Activated CD8-positive, alpha-beta T cell treated with anti-CD3 and anti-CD28 coated beads, Interleukin-2, amount 10 ng/mL, durations not matched to agents 7 days and 5 days (primary cell): ENCODE measurements at places on chromosomes 2 and 18.

DNA sequence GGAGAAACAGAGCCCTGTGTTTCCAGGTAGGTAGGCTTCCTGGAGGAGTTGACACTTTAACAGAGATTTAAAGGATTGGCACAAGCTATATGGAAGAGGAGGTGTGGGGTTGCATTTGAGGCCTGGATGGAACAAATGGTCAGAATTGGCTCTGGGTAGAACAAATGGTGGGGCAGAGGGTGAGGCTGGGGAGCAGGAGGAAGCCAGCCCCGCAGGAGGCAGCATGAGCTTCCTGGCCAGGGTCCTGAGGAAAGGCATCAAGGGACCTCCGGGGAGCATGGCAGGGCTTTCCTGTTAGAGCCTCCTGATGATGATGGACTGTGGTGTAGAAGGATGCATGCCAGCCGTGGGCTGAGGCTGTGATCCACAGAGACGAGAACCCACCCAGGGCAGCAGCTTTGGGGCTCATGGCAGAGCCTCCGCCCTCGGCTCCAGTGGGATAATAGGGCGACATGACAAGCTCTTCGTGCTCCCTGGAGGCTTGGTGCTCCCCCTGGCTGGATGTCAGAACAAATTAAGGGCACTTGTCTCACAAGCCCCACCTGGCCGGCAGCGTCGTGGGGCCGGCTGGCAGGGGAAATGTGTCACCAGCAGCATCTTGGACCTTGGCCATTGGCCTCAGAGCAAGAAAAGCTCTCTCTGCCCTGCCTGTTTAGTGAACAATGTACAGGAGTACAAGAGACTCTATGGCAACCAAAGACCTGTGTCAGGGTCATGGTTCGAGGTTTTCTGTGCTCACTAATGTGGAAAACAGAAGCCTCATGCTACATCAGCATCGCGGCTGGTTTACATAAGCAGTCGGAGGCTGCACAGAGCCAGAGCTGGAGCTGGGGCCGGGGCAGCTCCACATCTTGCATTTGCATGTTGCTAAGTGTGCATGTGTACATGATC, 153.5 kb downstream of the MYCN start:
- DNase-seq: no peak

DNA sequence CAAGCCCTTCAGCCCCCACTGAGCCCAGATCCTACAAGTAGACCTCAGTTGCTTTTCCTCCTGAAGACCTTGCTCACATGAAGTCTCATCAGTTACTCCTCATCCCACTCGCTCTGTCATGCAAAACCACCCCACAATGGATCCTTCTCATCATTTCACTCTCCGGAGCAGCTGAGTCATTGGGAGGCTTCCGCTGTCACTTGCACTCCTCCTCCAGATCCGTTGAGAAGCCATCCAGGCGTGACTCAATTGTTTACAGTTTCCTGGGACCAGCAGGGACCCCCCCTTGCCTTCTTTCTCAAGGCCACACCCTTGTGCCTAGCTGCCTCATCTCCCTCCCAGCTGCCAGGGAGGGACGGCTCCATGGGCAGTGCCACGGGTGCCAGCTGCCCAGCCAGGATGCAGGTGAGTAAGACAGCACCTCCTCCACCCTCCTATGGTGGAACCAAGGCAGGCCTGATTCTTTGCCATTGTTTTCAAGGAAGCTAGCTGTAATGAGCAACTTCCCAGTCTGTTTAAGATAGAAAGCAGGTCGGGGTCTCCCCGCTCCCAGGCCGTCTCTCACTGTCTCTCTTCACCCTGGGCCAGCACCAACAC, 16.3 kb downstream of the GPR55 start:
- DNase-seq: no peak

DNA sequence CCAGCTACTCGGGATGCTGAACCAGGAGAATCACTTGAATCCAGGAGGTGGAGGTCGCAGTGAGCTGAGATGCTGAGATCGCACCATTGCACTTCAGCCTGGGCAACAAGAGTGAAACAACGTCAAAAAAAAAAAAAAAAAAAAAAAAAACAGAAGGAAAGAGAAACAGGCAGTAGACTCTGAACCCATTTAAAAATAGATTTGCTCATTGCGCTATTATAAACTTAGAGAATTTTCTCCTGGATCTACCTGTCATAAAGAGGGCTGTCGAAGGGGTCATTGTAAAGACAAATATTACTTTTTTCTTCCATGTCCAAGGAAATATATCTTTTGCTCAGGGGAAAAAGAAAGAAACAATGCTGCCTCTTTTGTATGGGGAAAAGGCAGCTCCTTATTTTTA, 425.0 kb upstream of the ID2 start:
- no peak for DNase-seq

DNA sequence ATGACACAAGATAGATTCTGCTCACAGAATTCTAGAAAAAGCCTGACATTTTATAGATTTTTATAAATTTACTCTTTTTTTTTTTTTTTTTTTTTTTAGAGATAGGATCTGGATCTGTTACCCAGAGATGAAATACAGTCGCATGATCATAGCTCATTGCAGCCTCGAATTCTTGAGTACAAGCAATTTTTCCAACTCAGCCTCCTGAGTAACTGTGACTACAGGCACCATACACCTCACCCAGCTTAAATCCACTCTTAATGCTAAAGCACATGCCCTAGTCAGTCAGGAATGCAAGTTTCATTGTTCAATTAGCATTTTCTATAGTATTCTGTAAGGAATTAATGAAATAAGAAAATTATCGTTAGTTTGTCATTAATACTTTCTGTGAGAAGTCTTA, 32.1 kb upstream of the WDR75 start:
- DNase-seq: no peak

- no peak for DNase-seq
These were observed 3.6 kb downstream of the ECEL1 start for GRCh38 chr2:232483923-232484627.

DNA sequence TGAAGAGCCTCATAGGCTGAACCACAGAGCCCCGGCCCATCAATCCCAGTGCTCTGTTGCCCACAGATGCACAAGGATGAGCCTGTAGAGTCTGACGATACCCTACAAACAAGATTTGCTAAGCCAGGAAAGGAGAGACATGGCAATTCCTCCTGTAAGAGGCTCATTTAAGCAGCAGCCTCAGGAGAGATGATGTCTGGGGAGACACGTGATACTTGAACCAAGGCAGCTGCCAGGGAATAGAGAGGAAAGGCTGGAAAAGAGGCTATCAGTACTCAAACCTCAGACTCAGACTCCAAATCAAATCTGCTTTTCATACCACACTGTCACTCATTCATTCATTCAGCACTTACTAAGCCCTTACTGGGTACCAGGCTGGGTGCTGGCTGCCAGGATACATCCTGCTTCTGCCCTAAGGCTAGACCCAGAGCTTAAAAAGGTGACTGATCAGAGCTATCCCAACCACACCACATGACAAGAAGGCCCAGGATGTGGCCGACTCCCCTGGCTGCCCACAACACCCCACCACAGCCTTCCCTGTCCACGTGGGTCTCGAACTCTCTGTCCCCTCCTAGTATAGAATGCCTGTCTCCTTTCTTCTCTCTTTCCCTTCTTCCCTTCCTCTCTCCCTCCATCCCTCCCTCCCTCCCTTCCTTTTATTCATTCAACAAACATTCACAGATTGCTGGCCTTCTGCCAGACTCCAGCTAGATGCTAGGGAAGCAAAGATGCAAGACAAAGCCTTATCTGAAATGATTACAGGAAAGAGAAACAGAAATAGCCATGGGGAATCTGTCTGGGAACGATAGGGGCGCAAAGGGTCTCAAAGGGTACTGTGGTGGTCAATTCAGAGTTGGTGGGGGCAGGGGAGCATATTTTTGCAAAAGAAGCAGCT, 23.4 kb upstream of the KCNK3 start:
- DNase-seq: no peak

DNA sequence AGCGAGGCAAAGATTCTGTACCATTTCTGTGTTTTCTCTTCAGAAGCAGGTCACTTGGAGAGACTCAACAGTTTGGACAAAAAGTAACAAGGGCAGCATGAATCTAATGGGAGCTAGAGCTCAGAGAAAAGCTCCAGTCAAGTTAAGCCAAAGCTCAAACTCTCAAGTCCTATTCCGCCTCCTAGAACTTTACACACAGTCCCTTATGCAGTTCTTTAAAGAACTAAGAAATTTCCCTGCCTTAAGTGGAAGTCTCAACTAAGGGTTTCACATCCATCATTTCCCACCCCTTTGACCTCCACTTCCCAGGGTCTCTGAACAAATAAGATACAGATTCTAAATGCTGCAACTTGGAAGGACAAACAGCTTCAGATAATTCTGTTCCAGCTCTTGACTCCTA, 121.3 kb upstream of the RNU4ATAC start:
- DNase-seq: no peak

DNA sequence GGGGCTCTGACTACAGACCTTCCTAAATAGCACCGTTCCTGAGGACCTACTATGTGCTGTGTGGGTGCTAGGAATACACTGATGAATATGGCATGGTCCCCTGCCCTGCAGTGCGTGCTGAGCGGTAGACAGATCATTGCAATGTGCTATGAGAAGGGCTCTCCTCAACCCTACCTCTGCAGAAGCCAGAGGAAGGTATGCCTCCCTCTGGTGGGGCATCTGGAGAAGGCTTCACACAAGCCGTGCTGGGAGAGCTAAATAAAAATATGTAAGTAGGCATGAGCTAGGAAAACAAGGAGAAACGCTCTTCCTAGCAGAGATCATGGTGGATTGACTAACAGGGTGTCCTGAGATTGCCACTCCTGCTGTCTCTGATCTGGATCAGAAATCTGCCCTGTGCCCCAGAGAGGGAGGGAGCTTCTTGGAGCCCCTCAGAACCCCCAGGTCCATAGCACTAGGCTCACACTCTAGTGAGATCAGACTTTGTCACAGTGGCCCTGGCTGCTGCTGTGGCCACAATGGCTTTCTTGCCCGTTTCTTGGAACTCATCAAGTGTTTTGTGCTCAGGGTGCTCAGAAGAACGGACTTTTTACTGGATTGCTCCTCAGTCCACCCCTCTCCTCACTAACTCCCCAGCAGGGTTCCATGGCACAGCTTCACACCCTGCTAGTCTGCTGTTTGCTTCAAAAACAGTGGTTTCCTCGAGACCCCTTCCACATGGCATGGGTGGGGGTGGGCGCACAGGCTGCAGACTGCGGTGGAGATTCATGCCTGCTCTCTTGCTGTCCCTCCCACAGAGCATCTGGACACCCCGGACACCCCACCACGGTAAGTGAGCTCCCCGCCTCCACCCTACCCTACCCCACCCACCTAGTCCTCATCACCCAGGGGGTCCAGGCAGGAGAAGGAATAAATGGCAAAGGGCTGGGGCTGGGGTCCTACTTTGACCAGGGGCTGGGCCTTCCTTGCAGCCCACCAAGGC, 14.2 kb downstream of the SIGLEC15 start:
- DNase-seq: peak; percentile 58

DNA sequence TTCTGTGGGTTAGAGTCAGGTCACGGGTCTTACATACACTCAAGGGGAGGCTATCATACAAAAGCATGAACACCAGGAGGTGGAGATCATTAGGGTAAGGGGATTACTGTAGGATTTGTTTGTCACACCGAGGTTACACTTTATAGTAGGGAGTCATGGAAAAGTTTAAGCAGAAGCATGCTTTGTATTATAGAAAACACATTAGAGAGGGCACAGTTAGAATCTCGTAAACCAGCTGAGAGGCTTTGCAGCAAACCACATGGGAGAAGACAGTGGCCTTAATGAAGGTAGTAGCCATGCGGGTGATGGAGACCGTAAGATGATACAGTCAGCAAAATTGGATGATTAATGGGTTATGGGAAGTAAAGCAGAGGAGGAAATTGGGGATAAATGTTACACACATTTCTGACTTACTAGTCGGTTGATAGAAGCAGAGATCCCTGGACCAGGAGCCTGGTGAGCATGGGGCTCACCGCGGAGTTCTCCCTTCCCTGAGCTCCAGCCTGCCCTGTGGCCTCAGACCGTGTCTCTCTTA, 75.6 kb downstream of the MAPRE2 start:
- DNase-seq: no peak

GRCh38 chr18:79463424-79463960, 67.8 kb downstream of the NFATC1 start:
- DNase-seq: no peak

DNA sequence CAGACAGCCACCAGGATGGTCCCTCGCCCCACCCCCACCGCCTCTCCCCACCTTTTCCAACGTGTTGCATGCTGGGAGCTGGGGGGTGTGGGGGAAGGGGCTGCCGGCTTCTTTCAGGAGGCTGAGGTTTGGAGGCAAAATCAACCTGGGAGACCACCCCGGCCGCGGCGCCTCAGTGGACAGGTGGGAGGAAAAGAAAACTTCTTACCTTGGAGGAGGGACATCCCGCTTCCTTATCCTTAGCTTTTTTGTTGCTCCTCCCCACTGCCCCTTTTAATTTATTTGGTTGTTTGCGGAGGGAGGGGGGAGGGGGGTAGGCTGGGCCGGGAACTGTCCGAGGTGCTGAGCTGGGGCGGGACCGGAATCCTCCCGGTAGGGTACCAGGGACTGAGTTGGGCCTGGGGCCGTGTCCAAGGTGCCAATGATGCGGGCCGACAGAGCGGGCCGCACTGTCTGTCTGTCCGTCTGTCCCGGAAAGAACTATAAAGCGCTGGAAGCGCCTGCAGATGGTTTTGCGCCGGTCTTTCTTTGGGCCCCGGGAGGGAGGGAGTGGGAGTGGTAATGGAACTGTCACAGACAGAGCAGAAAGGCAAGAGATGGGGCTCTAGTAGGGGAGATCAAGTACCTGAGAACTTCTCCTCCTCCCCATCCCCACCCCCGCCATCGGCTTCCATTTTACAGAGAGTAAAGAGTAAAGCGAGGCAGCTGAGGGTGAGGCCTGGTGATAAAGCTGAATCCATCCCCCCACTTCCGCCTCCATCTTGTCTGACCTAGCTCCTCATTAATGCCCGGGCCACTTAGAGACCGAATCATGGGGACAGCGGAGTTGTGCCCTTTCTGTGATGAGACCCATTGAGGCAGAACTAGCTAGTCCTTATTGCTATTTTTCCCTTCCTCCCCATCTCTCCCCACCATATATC, 2.4 kb downstream of the CDK5R2 start:
- DNase-seq: no peak

- DNase-seq: no peak
These were observed 231.9 kb upstream of the MGAT5 start for GRCh38 chr2:134021830-134022524.

GRCh38 chr2:158796652-158797051, 1.5 kb downstream of the DAPL1 start:
- no peak for DNase-seq

DNA sequence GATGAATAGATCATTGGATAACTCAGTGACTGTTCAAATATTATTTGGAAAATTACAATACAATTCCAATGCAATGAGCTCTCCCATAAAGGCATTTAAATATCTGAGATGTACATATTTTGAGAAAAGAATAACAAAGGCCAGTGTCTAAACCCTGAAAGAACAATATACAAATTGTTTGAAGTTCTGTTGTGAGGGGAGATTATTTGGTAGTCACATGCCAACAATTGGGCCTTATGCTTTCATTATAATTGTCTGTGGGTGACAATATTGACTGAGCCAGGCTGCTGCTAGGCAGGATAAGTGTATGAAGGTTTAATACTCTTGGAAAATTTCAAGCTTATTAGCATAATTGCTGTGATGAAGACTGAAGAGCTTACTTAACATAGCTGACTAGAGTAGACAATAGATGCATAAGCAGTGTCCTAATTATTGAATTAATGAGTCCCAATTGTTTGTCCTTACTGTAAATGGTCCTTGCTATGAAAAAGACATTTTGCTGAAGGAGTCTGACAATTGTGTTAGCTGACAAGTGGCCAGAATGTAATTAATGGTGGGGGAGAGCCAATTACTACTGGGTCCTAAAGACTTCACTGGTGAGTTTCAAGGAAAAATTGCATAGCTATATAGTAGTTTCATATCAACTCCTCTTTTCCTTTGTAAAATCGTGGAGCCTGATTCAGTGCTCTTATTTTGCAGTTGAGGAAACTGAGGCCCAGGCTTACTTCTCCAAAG, 5.0 kb upstream of the SMAD2 start:
- DNase-seq: no peak

- no peak for DNase-seq
These were observed 51.4 kb upstream of the GPC1 start for GRCh38 chr2:240383871-240384700.
